ENCODE measurements at places on chromosomes 16 and 17.

DNA sequence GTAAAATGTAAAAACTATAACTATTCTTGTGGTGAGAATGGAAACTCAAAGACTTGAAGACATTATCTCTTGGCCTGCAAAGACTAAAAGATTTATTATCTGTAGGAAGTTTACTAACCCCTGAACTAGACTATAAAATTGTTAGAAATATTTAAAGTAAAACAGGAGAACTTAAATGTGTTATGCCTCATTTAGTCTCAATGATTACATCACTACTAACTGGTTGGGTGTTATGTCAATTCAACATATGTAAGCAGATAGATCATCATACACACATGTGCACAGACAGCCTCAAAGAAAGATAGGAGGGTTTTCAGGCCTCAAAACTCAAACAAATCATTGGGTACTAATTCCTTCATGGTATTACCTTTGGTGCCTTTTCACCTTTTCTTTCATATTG lies 7.6 kb downstream of the STX8 start:
- DNase-seq, result no peak

DNA sequence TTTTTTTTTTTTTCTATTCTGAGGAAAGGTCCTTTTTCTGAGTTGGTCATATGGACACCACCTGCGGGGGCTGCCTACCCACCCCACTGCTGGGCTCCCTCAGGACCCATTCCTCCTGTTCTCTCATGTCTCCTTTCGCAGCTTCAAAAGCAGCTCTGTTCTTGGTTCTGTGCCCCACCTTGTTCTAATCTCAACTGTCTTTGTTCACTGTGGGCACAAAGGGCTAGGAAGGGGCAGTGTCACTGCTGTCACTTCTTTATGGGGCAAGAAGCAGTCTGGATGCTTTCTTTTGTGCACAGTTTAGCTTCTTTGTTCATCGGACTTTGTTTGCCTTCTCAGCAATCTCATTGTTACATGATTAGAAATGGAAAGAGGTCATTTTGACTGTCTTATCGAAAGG lies 7.1 kb downstream of the GOSR2 start:
- no peak for DNase-seq

DNA sequence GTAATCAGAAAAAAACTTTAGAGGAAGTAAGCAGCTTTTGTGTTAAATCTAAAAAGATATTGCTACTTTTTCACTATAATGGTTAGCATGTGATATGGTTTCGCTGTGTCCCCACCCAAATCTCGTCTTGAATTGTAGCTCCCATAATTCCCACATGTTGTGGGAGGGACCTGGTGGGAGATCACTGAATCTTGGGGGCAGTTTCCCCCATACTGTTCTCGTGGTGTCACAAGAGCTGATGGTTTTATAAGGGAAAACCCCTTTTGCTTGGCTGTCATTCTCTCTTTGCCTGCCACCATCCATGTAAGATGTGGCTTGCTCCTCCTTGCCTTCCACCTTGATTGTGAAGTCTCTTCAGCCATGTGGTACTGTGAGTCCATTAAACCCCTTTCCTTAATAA lies 117.1 kb downstream of the KCNJ2 start:
- no peak for DNase-seq

GRCh38 chr16:8505327-8505991 lies 84.9 kb downstream of the TMEM114 start:
- DNase-seq, result no peak

GRCh38 chr16:21717608-21718007 lies 53.8 kb downstream of the OTOA start:
- DNase-seq, result no peak

DNA sequence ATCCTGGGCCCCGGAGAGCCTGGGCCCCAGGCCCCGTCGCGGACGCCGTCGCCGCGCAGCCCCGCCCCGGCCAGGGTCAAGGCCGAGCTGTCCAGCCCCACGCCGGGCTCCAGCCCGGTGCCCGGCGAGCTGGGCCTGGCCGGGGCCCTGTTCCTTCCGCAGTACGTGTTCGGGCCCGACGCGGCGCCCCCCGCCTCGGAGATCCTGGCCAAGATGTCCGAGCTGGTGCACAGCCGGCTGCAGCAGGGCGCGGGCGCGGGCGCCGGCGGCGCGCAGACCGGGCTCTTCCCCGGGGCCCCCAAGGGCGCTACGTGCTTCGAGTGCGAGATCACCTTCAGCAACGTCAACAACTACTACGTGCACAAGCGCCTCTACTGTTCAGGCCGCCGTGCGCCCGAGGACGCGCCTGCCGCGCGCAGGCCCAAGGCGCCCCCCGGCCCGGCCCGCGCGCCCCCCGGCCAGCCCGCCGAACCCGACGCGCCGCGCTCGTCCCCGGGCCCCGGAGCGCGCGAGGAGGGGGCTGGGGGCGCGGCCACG lies 36.8 kb upstream of the ZC3H18 start:
- no peak for DNase-seq

GRCh38 chr17:78642707-78643106 lies 65.5 kb upstream of the DNAH17 start:
- DNase-seq, result no peak

DNA sequence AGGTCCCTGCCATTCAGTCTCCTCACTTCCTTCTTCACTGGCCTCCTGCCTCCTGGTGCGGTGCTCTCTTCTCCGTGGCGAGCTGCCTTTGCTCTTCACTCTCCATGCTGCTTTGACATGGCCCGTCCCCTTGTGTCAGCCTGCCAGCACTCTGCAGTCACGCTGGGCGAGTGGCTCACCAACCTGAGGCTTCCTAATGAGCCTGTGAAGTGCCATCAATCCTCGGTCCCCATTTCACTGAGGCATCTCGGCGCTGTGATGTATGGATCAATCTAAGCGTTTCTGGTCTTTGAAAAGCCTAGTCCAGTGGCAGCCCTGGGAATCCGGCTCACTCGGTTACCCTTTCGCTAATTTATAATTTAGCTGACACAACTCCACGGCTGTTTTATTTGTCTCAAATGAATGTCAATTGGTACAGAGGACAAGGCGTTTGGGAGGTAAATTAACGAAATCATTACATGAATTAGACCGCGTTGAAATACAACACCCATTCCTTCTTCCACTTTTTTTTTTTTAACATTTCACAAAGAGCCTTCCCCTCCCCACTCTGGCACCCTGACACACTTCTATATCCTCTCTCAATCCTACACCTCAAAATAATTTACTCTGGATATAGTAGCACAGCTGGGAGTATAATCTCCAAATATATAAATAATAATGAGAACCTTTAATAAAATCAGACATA lies 610.7 kb downstream of the TMEM114 start:
- DNase-seq, result no peak

Measured in glutamatergic neuron (in vitro differentiated cells).